ENCODE measurements at places on chromosomes 11 and 22.
A peak's percentile ranks its signal among the peaks of the same experiment; 100 is the strongest.

DNA sequence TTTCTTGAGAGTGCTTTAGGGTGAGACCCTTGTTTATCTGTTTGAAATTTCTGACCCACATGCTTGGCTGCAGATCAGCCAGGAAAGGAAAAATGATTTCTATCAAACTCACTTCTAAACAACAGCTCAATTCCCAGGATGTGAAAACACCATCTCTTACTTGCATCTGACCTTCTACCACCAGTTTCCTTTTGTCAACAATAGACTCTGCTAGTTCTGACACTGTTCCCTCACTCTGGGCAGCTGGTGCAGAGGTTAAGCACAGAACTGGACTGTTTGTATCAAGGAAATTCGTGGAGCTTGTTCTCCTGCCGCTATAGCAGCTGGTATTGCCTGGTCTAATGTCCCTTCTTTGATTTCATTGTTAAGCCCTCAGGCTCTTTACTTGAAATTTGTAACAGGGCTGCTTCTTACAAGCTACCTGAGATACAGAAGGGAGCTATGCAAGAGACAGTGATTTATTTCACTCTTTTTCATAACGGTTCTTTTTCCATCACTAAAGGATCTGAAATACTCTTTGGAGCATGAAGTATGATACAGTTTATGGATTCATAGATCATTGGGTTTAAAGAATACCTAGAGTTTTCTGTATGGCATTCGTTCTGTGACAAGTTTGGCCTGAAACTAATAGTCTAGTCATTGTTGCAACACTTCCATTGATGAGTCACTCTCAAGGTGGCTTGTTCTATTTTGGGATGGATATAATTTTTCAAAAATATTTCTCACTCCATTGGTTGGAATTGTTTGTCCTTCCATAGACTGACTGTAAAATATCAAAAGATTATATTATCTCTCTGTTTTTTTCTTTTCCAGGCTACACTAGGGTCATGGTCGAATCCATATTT lies 178.2 kb upstream of the ZC3H12C start:
- DNase-seq: no peak

- DNase-seq: no peak
Observed at GRCh38 chr11:100316952-100317351, 370.1 kb upstream of the ARHGAP42 start.

DNA sequence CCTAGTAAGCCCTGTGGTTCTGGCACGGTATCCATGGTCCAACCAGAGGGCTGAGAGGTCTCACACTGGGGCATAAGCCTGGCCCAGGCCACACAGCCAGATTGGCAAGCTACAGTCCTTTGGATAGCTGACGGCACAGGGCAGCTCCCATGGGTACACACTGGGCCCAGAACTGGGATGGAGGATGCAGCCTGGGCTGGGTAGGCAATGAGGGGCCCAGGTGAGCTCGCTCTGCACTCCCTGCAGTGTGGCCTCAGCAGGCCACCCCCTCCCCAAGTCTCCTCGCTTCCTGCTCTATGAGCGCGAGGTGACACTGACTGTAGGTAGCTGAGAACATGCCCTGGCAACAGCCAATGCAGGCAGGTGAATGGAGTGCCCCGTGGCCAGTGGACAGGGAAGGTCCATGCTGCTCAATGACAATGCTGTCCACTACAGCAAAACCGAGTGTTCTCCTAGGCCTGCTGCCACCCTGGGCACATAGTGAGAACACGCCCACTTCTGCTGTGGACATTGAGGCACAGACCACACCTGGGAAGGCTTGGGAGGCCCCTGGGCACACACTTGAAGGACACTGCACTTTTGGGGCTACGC lies 3.8 kb downstream of the ARVCF start:
- no peak for DNase-seq

GRCh38 chr22:23243859-23244689 lies 63.8 kb downstream of the BCR start:
- no peak for DNase-seq

GRCh38 chr11:120363436-120363835 lies 27.2 kb downstream of the ARHGEF12 start:
- DNase-seq: no peak

DNA sequence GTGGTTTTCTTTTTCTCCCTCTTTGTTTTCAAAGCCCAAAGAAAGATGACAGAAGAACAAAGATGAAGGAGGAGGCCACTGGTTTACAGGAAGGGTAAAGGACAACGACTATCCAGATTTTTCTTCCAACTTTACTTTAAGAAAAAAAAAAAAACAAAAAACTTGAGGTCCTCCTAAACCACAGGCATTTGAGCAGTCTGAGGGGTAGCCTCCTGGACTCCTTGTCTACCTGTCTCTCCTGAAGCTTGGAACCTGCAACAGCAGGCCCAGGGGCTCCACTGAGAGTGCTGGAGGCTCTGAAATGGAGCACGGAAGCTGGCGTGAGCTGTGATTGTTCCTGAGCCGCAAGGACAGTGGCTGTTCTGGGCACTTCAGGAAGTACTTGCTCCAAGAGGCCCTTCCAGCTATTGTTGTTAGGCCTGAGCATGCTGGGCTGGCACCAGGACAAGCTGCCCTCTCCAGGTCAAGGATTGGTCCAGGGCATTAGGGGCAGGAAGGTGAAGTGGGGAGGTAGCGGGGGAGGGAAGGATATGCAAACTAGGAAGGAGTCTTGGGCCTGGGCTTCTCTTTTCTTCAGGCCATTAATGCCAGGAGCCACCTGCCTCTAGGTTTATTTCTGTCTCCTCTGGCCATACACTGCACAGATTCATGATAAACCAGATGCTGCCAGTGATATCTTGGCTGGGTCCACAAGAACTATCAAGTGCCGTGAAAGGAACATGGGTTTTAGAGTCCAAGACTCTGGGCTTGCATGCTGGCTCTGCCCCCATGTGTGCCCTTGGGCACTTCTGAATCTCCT lies 147.3 kb downstream of the CCDC34 start:
- DNase-seq: no peak

GRCh38 chr11:2217211-2218030 lies 45.8 kb upstream of the TH start:
- peak; percentile 80 for DNase-seq

DNA sequence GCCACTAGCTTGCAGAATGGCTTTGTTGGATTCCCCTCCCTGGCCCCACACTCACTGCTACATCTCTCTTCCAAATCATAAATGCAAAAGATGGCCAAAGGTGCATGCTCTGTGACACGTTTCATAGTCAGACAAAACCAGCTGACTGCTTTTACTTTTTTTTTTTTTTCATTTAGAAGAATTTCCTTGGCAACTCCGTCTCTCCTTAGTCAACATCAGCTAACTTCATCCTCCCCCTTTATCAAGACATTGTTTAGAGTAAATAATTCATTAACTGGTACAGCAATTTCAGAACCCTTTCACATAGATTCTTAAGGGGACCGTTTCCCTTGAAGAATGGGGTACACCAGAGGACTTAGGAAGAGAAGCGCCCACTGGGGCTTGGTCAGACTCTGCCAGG lies 16.0 kb downstream of the KCNQ1OT1 start:
- no peak for DNase-seq

GRCh38 chr11:121766991-121767390 lies 314.2 kb upstream of the SORL1-AS1 start:
- DNase-seq: no peak

GRCh38 chr22:39616051-39616450 lies 45.5 kb downstream of the CACNA1I start:
- DNase-seq: no peak

DNA sequence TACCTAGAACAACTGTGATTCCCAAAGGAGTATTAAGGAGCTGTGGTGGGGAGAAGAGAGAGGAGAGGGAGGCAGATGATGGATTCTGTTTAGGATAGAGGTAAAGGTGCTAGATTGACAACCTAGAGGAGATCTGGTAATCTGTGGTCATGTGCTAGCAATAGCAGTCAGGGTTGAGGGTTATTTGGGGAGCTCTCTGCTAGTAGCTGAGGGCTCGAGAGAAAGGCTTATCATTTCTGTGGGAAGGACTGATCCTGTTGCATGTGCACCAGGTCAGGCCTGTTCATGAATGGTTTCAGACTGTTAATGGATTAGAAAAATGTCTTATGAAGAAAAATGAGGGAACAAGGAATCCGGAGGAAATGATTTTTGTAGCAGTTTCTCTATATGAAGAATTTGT lies 63.2 kb downstream of the MTMR3 start:
- no peak for DNase-seq

DNA sequence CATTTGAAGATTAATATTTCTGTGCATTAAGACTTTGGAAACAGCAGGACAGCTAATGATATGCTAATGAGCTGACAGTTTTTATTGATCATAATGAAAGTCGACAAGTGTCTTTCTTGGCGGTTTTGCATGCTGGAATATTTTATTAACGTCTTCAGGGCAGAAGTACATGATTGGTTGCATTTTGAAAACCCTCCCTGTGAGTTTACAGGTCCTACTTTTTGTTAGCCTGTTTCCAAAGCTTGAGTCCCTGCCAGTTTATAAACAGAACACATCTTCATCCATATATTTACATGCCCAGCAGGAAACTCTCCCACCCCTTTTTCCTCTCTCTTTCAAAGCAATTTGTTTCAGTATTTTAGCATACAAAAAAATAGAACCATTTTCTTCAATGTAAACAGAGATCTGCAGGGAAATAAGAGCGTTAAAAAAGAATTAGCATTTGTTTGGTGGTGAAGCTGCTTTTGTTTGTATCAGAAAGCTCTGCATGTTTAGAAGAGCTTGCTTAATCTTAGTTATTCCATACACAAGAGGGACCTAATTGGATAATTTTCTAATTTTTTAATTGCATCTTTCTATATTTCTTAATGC lies 243.6 kb downstream of the NELL1 start:
- no peak for DNase-seq

- DNase-seq: no peak
Observed at GRCh38 chr22:44042249-44043218, 18.4 kb downstream of the PARVB start.

DNA sequence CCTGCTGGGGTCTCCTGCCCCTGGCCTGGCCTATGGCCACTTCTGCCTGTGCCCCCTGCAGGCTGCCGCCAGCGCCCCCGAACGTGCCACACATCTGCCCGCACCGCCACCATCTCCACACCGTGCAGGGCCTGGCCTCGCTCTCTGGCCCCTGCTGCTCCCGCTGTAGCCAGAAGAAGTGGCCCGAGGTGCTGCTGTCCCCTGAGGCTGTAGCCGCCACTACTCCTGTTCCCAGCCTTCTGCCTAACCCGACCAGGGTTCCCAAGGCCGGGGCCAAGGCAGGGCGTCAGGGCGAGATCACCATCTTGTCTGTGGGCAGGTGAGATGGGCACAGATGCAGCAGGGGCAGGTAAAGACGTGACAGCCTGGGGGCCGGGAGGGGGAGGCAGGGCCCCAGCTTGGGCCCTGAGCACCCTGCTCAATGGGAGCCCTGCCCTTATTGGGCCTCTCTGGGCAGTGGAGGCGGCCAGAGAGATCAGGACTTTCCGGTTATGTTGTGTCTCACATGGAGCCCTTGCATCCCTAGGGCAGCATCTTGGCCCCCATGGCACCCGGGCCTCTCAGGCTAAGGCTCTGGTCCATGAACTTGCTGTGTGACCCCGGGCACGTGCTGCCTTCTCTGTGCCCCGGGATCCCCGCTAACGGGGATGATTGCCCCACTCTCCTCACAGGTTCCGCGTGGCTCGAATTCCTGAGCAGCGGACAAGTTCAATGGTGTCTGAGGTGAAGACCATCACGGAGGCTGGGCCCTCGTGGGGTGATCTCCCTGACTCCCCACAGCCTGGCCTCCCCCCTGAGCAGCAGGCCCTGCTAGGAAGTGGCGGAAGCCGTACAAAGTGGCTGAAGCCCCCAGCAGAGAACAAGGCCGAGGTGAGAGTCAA lies 18.5 kb downstream of the RELT start:
- no peak for DNase-seq

GRCh38 chr11:102911758-102912481 lies 37.1 kb upstream of the MMP12 start:
- DNase-seq: no peak

- DNase-seq: no peak
Observed at GRCh38 chr11:78446210-78446609, 28.6 kb upstream of the GAB2 start.

- DNase-seq: no peak
Observed at GRCh38 chr11:32462011-32462690, 26.8 kb upstream of the WT1 start.

DNA sequence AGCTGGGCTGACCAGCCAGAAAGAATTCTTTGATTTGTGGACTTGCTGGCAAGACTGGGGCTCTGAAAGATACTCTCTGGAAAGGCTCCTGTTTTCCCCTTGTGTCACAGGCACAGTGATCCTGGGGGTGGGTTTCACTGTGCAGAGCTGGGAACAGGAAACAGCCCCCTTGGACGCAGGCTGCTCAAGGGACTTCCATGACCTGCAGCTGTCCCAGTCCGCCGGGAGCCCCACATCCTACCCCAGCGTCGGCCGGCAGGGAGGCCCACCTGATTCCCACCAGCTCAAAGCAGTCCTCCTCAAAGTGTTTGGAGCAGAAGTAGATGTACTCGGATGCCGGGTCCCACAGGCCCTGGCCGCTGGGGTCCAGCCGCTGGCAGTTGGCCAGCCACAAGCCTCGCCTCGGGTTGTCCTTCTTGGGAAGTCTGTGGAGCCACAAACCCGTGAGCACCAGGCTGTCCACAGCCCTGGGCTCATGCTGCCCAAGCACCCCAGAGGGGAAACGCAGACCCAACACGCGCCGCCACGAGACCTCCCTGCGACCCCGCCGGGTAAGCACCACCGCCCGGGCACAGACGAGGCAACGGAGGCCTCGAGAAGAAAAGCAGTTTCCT lies 824 bp downstream of the THAP7 start:
- DNase-seq: no peak

DNA sequence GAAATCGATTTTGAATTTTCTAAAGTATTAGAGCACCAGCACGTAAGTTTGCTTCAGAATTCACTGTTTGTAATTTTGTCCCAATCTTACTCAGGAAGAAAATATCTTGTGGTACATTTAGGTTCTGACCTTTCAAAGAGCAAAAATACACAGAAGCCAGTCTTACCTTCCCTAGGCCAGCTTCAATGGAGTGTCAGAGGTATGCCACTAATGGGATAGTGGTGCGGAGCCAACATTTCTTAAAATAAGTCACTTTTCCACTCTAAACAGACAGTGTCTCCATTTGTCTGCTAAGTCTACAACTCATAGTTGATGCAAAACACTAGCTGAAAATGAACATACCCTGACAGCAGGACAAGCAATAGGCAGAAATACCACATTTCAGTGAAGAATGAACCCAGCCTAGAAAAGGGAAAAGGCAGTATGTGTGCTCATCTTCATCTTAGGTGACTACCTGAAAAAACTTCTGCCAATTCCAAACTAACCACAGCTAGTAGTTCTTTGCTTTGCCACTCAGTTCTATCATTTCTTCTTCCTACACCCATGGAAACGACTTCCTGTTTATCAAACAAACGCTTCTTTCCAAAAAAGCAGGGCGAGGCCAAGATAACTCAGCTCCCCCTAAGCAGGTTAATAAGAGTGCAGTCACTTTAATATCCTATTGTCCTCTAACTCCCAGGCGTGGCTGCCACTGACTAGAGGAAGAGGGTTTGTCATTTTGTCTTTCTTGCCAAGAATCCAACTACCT lies 94.0 kb upstream of the APOA1 start:
- DNase-seq: no peak

- peak; percentile 79 for DNase-seq
Observed at GRCh38 chr11:2208691-2209369, 37.2 kb upstream of the TH start.

DNA sequence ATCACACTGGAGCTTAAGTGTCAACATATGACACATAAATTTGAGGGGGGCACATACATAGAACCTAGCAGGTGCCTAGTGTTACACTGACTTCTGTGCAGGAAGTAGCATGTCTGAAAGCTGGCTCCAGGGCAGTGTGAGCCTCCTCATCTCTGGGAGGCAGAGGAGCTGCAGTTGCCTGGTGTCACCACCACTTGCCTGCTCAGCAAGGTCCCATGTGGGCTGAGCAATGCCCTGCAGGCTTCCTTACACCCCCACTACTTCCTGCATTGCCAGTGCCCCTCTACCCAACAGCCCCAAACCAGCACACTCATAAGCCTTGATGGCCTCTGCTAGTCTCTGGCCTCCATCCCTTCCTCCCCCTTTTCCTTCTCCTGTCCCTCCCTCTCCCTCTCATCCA lies 165.8 kb downstream of the BUD13 start:
- DNase-seq: no peak
